ENCODE measurements at places on chromosomes 2 and 18. TPM values are rescaled to one million over a fixed set of nuclear protein-coding genes. Genes with fewer than 3 reads are reported as not detected.

- no peak for DNase-seq
These were observed 971 bp upstream of the FBXO41 start for GRCh38 chr2:73285159-73285739.

The RFX8 gene
- total RNA-seq, result not detected

The RNF144A gene
- total RNA-seq, result 10.4 TPM

DNA sequence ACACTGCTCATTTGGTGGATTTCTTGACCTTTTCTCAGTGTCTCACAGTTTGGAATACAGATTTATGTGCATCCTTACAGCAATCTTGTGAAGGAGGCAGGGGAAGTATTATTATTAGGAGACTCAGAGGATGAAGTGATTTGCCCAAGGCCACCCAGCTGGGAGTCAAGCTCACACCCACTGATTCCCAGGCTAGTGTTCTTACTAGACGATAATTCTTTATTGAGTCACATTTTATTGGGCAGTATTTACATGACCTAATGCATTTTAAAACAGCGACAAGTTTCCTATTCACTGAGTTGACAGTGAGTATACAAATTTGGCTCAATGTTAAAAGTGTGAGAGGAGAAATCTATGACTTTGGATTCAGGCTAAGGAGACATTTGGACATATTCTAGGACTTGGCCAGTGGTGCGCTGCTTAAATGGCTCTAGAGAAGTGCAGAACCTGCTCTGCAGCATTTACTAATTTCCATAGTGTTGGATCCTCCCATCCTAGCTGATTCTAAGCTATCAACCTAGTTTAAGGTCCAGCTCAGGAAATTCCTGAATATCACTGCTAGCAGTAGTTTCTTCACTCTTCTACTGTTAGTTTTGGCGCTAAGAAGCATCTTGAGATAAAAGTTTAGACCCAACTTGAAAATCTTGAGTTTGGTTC is 199.3 kb downstream of the MTX2 start:
- DNase-seq, result no peak

GRCh38 chr2:173218326-173219056 is 136.2 kb upstream of the CDCA7 start:
- no peak for DNase-seq

- DNase-seq, result no peak
These were observed 1133.3 kb upstream of the PIK3C3 start for GRCh38 chr18:40821596-40822243.

- DNase-seq, result peak; percentile 13
These were observed 96.7 kb downstream of the DGKD start for GRCh38 chr2:233450864-233451575.

The PLEK gene
- 21.5 TPM for total RNA-seq

DNA sequence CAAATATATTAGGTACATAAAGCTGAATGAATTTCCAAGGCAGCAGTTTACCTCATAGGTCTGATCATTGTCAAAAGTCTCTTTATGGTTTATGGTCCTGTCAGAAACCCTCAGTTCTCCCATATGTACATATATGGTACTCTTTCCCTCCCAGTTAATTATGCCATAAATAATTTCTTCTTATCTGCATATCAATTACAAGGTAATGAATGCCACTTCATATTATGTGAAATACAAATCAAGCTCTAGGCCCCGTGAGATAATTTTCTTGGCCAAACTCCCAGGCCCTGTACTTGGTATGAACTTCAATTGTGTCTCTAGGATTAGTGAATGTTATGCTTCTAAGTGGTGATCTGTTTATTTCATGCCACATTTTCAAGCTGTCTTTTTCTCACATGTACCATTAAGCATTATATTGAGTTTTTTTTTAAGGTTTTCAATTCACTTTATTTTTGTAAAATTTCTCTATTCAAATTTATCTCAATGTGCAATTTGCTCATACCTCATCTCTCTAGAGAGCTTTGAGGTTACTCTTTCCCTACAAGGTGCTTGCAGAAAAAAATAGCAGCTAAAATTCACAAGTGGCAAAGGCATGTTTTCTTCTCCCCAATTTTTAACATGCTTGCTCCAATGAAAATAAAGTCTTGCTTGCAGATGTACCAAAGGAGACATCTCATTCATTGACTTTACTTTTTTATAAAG is 430.6 kb upstream of the VRK2 start:
- DNase-seq, result no peak

GRCh38 chr2:224601923-224602322 is 16.8 kb upstream of the CUL3 start:
- no peak for DNase-seq
